Activated naive CD4-positive, alpha-beta T cell treated with anti-CD3 and anti-CD28 coated beads, Interleukin-2, amount 50 U/mL, for 16 hours (primary cell): ENCODE measurements at places on chromosomes 11 and 22.

GRCh38 chr11:132881622-132882021, 650.7 kb downstream of the OPCML start:
- DNase-seq = no peak

GRCh38 chr11:68819362-68819761, 22.4 kb downstream of the CPT1A start:
- DNase-seq = no peak

- no peak for DNase-seq
Observed at GRCh38 chr11:62309991-62310390, 11.1 kb upstream of the SCGB1D4 start.

GRCh38 chr22:23182309-23183060, 2.2 kb downstream of the BCR start:
- DNase-seq = peak; percentile 76

GRCh38 chr11:61187505-61188130, 15.7 kb upstream of the PGA3 start:
- peak; percentile 81 for DNase-seq

- DNase-seq = no peak
Observed at GRCh38 chr22:33562501-33562900, 357.8 kb downstream of the LARGE1 start.

DNA sequence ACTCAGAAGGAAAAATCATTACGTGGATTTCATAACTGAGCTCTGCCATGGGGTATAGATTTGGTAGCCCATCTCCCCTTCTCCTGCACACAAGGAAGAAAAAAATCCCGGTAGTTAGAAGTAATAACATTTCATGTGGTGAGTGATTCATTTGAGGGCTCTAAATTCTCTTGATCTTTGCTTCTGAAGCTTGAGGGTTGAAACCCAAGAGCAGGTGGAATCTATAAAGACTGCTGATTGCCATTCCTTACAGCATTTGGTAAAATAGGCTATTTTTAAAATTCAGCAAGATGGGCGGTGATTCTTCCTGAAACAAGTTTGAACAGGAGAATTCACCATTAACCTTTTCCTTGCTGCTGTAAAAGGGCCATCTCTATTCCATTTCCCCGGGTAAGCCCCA, 266.1 kb downstream of the CADM1 start:
- no peak for DNase-seq

GRCh38 chr11:87437844-87438223, 400.1 kb downstream of the TMEM135 start:
- no peak for DNase-seq

DNA sequence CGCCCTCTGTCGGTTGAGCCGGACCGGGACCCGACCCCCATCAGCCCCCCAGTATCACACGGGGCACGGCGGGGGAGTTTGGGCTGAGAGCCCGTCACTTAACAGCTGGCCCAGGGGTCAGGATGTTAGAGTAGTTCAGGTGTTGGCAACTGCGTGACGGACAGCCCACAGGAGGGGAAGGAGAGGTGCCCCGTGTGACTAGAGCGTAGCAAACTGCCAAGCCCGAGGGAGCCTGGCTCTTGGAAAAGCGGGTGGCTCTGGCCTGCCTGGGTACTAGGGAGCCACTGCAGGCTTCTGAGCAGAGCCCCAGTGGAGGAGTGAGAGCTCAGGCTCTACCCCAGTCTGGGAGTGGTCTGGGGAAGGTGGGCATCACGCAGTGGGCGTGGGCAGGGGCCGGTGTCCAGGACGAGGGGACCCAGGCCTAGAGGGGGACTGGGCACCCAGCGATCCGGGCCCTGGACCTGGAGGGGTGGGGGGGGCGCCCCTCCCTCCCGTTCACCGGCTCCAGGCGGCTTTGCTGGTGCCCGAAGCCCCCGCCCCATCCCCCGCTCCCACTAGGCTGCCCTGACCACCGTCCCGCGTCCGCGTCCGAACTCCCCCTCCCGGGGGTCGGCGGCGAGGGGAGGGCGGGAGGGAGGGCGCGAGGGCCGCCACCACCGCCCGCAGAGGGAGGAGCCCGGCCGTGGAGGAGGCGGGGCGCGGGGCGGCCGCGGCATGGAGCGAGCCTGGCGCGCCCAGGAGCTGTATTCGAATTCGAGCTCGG, 24.4 kb downstream of the SHANK3 start:
- peak; percentile 9 for DNase-seq

DNA sequence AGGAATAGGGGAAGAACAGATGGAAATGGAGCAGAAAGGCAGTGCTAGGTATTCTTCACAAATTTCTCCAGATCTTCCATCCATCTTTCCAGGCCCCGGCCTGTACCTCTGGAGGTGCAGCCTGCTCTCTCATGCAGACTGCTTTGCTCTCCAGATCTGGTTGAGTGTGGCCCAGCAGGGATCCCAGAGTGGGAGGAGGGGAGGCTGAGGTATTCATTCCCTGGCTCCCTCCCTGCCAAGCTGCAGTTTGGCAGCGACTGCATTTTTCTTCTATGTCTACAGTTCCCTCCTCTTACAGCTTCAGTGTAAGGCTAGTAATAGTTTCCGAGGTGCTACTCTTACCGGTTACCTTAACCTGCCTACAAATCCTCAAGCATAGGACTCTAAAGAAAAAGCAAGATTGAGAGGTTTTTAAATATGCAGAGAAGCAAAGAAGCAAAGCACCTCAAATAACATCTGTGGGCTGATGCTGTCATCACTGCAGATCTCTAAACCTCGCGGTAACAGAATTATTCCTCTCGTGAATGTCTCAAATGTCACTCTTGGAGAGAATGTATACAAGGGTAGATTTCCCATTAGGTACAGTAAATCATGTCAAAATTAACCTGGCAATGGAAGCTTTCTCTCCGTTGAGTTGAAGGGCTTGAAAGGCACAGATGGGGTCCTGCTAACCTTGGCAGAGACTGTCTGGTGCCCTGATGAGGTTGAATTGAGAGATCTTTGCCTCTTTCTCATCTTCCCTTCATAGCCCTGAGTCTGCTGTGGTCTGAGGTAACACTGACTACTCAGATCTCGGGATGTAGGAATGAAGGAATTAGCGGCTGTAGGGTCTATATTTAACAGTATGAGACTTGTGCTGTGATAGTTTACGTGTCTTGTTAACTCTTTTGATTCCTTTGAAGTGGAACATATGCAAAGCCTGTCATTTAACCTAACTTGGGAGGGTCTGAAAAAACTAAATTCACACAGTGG, 297.9 kb upstream of the C11orf87 start:
- DNase-seq = no peak

GRCh38 chr11:61023086-61023965, 51.8 kb downstream of the CD6 start:
- peak; percentile 77 for DNase-seq
